ENCODE measurements at places on chromosomes 13 and 19.

DNA sequence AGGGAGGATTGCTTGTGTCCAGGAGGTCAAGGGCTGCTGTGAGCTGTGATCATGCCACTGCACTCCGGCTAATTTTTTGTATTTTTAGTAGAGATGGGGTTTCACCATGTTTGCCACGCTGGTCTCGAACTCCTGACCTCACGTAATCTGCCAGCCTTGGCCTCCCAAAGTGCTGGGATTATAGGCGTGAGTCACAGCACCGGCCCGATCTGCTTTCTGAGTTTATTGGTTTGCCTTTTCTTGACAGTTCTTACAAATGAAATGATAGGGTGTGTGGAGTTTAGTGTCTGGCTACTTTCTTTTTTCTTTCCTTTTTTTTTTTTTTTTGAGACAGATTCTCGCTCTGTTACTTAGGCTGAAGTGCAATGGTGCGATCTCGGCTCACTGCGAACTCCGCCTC is 848 bp downstream of the C19orf44 start:
- DNase-seq, result no peak

DNA sequence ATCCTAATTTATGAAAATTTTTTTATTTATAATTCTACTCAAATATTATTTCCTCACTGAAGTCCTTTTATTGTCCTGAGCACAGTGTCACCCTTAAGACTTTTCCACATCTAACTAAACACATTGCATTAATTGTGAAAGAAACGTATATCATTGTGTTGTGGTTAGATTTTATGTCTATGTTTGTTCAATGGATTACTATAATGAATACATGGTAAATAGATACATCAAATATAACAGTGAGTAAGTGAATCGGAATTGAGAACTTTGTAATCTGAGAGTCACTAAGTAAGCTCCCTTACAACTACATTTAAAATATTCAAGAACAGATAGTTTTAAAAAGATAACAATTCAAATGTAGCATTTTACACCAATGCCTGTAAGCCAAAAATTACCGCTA is 417.6 kb upstream of the PCDH20 start:
- no peak for DNase-seq

DNA sequence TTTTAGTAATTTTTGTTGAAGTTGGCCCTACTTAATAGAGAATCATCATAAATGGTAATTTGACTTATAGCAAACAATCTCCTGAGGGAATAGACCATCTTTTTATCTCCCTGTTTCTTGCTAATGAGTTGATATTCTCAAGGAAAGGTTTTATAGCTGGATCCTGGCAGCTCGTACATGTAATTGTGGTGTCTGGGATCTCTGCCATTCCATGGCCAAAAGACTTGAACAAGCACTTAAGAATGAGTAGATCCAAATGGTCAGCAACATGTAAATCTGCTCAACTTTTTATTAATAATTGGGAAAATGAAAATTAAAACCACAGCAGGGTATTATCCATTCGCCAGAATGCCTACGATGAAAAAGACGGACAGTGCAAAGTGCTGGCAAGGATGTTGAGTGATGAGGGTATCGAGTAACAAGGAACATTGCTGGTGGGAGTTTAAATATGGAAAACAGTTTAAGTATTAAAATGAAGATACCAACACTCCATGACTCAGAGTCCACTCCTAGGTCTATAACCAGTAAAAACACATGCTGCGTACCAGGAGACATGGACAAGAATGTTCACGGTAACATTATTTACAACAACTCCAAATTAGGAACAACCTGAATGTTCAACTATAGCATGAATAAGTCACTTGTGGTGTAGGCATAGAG is 5.1 kb upstream of the GPR18 start:
- no peak for DNase-seq

DNA sequence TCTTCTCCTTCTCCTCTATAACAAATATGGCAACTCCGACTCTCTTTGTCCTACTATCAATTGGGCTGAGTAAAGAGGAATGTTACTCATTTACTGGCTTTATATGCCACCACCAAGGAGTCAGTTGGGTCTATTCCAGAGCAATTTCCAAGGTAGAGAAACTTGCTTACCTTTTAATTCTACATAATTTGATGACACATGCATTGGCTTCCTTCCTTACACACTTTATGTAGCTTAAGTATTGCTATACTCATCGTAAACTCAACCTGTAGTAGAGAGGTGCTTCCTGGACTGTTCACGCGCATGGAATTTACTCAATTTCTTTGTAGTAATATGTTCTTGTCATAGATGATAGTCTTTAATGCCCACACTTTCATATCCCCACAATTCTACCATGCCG is 160.7 kb downstream of the LMO7 start:
- no peak for DNase-seq

GRCh38 chr19:41886761-41887710 is 4.1 kb downstream of the ARHGEF1 start:
- DNase-seq, result no peak

DNA sequence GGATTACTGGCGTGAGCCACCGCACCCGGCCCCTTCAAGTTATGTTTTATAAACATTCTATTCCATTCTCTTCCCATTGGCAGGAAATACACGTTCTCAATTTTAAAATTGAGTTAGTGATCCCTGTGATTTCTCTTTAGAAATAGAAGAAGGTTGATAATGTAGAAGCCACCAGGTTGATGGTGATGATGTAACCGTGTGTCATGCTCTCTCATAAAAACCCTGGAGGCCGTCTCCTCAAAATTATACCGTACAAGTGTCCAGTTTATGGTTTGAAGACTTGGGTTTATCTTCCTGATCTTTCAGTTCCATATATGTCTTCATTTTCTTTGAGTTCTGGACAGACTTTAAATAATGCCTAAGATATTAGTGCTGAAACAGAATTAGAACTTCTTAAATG is 32.2 kb downstream of the COG3 start:
- DNase-seq, result no peak

GRCh38 chr13:30615481-30615865 is 2.2 kb upstream of the USPL1 start:
- DNase-seq, result no peak

- no peak for DNase-seq
Measured at GRCh38 chr19:49442354-49442753, 1.0 kb upstream of the SLC17A7 start.

DNA sequence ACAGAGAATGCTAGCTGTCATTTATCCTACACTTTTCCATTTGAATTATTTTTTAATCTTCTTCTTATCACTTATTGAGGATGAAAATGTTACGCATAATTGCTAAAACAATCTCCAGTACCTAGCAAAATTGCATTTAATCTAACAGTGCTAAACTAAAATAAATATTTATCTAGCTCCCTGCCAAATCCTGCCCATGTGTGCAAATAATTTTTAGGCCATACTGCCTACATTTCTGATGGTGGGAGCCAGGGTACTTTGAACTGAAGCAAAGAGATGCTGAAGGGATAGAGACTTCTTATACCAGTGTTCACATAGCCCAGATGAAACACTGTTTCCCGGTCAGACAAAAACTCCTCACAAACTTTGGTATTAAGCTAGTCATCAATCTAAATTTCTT is 1268.7 kb upstream of the PCDH20 start:
- no peak for DNase-seq

DNA sequence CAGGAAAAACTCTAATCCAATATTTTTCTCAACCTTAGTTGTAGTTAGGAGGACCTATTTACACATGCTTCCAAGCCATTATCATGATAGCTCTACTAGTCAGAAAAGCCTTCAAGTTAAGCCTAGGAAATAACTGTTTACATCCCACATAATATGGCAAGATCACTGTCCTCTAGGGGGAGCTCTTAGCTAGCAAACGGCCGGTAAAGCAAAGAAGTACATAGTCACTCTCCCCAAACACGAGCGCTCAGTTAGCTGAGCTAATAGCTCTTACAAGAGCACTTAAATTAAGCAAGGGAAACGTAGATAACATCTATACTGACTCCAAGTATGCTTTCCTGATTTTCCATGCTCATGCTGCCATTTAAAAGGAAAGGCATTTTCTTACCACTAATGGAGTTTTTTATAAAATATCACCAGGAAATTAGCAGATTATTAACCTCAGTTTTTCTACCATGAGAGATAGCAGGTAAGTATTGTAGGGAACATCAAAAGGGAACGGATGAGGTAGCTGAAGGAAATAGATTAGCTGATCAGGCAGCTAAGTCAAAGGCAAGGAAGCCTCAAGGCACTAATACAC is 100.6 kb upstream of the PABPC3 start:
- peak; percentile 81 for DNase-seq

GRCh38 chr19:8041531-8041931 is 11.0 kb upstream of the CCL25 start:
- no peak for DNase-seq

- no peak for DNase-seq
Measured at GRCh38 chr13:30097089-30097488, 210.3 kb downstream of the KATNAL1 start.

- DNase-seq, result peak; percentile 65
Measured at GRCh38 chr13:99403458-99403971, 96.3 kb upstream of the GPR183 start.

GRCh38 chr19:39566064-39566463 is 26.1 kb upstream of the EID2 start:
- DNase-seq, result no peak

DNA sequence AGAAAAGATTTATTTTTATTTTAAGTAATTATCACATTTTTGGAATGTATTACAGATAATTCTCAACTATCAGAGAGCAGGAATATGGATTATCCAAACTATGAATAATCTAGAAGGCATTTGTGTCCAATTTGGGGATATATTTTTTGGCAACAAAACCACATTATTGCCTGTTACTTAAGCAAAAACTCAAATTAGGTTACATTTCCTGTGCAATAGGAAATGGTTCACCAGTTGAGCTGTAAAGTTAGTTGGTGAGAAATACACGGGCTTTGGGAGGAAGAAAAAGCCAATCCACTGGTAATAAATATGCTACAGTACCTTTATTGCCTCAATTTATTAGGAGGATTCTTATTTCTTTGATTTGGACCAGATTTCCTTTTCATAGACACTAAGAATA is 1075.2 kb downstream of the PCDH9 start:
- DNase-seq, result no peak

DNA sequence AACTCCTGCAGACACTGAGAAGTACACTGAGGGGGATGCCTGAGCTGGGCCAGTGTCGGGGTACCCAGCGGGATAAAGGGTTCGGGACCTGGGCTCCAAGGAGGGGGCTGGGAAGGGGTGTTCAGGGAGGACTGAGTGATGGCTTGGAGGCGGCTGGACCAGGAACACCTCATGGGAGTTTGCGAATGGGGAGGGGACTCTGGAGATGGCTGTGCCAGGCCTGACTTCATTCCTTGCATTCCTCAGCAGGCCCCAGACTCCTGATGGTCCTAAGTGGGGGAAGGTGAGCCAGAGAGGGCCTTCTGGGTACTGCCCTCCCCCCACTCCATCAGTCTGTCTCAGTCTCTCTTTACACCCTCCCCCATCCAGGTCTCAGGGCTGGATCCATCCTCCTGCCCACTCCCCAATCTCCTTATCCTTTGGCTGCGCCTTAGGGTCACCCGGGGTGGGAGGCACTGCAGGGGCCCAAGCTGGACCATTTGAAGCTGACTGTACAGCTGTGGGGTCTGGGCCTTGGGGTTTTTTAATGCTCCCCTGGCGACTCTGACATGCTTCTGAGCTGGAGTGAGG is 13.8 kb downstream of the PAK4 start:
- DNase-seq, result no peak
